Foreskin keratinocyte (primary cell): ENCODE measurements at places on chromosomes 12 and 14. TPM values are rescaled to one million over a fixed set of nuclear protein-coding genes. Genes with fewer than 3 reads are reported as not detected.

The KRT7 gene
- 512 and 2,317 TPM in 2 replicates for total RNA-seq

The TBK1 gene
- 20.1 and 20.6 TPM in 2 replicates for total RNA-seq

The TCTN1 gene
- total RNA-seq: 21.4 and 22.7 TPM in 2 replicates

The KRT80 gene
- total RNA-seq: 2.5 and 5.3 TPM in 2 replicates

The EID3 gene
- total RNA-seq: 2.1 TPM in 2 replicates

The COQ6 gene
- 18.4 and 20.6 TPM in 2 replicates for total RNA-seq

The INHBE gene
- 0.07 TPM in 1 of 2 replicates, not detected in the other for total RNA-seq

The CLEC7A gene
- total RNA-seq: 0.07 TPM in 2 replicates

GRCh38 chr14:61841145-61841544 is 78.9 kb downstream of the SNAPC1 start:
- no peak for DNase-seq

DNA sequence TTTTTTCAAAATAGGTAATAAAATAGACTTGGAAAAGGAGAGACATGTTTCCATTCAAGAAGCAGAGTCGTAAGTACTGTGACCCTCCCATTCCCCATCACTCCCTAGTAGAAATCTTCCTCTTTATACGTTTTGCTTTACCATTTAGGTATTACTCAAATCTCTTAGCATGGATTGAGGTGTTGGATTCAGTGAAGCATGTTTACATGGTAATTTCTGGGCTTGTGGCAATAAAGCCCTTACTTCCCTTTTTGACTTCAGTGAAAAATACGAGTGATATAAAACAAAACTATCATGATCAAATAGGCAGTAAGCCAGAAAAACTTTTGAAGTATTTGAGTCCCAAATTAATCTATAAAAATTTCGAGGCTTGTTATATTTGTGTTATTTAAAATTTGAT is 27.4 kb downstream of the RAB21 start:
- DNase-seq: no peak

- no peak for DNase-seq
These were observed 53.7 kb downstream of the SYT1 start for GRCh38 chr12:78918268-78918667.

DNA sequence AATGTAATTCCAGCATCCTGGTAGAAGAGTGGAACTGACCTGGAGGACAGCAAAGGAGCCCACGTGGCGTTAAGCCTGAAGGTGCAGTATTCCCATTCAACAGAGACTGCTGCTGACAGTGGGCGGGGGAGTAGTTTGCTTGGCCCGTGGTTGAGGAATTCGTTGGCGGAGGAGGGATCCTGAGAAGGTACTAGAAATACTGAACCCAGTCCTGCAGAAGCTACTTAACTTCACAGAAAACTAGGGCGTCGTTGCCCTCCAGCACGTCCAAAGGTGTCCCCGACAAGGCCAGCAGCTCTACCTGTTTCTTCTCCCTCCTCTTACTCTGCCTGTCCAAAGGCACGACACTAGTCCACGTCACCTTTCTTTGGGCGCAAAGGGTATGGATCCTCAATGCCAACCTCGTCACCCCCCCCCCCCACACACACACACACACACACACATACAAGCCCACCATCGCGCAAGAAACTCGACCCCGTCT is 303 bp downstream of the PUS7L start:
- no peak for DNase-seq

GRCh38 chr14:103483600-103483999 is 39.0 kb downstream of the CKB start:
- peak; percentile 81 for DNase-seq

GRCh38 chr12:52980096-52980649 is 26.1 kb upstream of the EIF4B start:
- DNase-seq: no peak

DNA sequence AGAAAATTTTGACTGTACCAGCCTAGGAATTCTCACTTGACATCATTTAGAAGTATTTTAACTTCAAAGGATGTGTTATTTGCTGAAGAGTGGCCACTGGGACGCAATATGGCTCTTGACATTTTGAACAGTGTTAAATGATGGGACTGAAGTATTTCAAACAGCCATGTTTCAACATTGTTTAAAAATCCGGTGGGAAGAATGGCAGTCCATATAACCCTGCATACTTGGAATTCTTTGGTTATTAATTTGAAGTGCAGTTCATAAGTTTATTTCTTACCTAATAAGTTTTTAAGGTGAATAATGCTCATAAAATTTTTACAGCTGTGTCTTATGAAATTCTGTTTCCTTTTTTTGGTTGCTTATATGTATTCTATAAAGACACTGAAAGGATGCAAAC is 8.3 kb downstream of the TMTC2 start:
- DNase-seq: peak; percentile 1

DNA sequence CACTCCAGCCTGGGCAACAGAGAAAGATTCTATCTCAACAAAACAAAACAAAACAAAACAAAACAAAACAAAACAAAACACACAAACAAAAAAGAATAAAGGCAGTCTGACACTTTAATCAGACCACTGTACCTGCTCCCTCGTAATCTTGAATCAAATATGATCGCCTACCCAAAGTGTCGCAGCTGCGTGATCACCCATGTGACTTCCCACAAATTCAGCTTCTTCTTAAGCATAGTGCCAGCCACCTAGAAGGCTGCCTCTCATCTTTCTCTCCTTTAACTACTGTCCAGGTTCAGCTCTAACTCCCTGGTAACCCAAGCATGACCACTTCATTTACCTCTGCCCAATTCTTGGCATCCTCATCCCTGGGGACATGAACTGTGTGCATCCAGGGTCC is 37.4 kb downstream of the FMNL3 start:
- DNase-seq: no peak

DNA sequence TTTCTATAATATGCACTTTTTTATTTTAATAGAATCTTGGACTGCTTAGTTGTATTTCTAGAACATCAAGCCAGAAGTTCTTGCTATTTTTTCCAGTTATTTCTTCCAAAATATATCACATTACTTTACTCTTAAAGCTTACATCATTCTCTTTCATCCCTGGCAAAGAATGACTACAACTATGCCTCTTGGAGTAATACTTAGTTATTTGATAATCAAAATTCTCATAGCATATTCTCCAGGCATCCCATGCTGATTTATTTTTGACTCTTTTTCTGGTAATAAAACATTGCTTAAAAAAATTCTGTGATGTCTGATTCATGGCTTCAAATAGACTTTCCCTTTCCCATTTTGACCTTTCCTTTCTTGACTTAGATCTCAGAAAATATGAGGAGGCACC is 118.7 kb upstream of the TSPAN8 start:
- DNase-seq: no peak

- DNase-seq: no peak
These were observed 23.7 kb downstream of the GYS2 start for GRCh38 chr12:21580748-21581516.

- peak; percentile 85 for DNase-seq
These were observed 91.9 kb downstream of the BICD1 start for GRCh38 chr12:32198555-32198954.

- no peak for DNase-seq
These were observed 8.4 kb upstream of the NR4A1 start for GRCh38 chr12:52042706-52043385.

DNA sequence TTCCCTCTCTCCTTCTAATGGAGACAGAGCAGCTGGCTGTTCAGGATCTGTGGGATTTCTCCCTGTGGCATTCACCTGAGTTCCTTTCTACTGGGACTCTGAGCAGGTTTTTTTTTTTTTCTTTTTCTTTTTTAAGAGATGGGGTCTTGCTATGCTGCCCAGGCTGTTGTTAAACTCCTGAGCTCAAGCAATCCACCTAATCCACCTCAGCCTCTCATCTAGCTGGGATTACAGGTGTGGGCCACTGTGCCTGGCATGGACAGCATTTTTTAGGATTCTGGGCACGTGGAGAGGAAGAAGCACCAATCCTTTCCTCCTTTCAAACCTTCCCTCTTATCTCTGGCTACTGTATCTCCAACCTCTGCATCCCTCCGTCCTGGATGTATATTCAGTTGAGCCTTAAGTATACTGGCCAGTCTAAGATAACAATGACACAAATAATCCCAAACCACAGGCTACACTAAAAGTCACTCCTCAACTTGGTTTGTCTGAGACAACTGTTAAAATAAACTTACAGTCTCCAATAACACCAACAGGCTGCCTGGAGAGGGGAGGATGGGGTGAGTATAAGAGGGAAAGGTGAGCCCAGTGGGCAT is 16.4 kb upstream of the CELA1 start:
- no peak for DNase-seq

DNA sequence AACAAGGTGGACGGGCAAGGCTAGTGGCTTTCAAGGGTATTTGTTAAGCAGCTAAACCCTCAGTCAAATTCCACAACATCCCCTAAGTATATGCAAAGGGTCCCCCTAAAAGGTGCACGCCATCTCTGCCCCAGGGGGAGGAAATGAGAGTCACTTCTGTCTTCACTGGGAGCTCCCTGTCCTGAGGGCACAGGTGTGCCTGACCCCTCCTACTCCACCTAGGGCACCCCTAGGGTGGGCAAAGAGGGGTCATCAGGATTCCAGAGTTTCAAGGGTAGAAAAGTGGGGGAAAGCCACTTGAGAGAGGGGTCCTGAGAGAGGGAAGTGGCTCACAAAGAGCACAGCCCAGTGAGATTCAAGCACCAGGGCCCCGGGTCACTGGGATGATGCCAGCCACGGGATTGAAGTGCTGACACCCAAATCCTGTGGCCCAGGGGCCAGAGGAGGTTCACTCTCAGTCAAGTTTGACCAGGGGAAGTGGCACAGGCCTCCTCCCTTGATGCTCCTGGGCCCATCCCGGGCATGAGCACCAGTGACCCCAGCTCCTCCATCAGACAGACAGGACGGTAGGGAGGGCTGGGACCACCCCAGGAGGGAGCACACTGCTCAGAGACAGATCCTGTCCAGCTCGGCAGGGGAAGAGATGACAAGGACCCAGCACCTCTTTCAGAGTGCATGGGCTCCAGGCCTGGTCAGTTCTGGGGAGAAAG is 82.3 kb upstream of the BCL11B start:
- no peak for DNase-seq

- no peak for DNase-seq
These were observed 170.1 kb upstream of the GRIP1 start for GRCh38 chr12:66848967-66849366.

DNA sequence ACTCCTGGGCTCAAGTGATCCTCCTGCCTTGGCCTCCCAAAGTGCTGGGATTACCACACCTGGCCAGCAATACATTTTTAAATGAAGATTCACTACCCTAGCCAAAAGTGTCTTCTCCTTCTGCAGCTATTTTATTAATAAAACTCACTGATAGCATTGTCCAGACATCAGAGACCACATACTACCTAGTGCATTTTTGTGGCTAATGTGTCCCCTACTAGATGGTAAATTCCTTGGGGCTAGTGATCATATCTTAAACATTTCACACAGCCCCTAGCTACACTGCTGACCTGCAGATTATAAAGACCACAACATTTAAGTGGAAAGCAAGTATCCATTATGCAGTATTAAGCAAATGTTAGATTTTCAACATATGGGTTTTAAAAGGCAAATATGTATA is 17.0 kb downstream of the DTD2 start:
- no peak for DNase-seq

DNA sequence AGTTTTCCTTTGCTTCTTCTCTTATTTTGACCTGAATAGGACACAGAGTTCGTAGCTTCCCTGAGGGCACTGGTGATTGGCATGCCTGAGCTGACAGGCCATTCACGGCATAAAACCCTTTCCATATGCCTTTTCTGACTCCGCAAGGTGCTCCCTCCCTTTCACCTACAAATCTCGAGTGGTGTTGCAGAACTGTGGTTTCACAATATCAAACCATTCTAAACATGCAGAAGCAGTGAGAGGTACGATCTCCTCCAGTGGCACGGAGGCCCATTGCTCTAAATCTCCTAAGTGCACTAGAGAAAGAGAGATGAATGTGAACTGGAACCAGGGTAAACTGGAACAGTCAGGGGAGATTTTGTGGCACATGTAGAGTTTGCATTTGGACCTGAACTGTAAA is 23.9 kb downstream of the CLSTN3 start:
- no peak for DNase-seq

DNA sequence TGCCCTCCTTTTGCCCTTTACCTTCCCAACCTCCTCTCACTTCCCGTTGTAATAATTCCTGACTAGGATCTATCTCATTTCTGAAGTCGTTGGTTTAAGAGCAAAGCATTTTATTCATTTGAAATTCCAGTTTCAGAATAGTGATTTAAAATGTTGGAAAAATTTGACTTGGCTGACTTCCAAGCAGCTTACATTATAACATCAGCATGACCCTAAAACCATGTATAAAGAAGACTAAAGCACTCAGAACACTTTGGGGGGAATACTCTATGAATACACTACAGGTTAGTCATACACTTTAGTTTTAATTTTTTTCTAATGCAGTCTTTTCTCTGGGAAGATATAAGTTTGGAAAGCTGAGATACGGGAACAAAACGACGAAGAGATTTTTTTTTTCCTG is 161.1 kb downstream of the BTG1 start:
- no peak for DNase-seq

- DNase-seq: no peak
These were observed 42.7 kb upstream of the DCN start for GRCh38 chr12:91225316-91225715.

DNA sequence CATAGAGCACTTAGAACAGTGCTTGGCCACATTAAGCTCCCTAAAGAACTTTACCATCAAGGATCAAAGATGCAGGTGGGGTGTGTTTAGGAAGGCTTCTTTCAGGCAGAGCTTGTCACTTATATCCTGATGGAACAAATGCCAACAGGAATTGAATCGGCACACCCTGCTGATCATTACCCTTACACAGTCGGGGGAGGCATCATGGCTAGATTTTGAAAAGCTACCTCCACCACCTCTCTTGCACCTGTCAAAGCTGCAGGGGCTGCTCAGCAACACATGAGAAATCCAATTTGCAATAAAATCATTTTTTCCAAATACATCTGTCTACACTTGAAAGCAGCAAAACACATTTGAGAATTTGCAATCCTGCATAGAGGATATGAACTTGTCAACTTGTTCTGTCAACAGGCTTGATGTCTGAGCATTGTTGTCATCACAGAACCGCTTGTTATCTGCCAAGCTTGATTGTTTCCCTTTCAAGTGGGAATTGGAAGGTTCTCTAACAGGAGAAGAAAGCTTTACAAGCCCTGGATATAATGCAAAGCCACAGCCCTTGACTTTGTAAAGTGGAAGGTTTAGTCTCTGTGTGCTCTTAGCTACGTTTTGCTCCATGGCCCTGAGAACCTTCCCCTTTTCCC is 24.6 kb upstream of the TRIM9 start:
- no peak for DNase-seq

DNA sequence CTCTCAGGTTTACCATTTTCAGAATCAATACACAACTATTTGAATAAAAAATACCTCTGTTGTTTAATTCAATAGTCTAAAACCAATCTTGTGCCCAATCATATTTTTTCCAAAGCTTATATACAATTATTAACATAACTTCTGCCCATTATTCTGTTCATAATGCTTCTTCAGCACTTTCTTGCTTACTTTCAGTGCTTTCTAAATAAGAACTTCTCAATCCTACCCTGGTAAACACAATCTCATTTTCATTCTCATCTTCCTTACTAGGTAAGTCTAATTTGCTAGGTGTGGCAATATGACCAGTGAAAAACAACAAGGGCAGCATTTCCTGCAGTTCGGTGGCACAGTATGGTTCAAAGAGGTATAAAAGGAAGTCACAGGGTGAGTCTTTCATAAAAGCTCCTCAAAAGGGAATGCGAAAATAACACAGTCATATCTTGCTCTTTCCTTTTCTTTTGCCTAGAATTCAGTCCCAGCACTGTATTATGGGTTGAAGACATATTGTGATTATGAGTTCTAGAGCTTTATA is 103.5 kb downstream of the FOXG1 start:
- DNase-seq: no peak
